ENCODE measurements at places on chromosomes 16 and 17.
A peak's percentile ranks its signal among the peaks of the same experiment; 100 is the strongest.

- no peak for DNase-seq
Measured at GRCh38 chr16:14106961-14107360, 35.8 kb downstream of the MRTFB start.

DNA sequence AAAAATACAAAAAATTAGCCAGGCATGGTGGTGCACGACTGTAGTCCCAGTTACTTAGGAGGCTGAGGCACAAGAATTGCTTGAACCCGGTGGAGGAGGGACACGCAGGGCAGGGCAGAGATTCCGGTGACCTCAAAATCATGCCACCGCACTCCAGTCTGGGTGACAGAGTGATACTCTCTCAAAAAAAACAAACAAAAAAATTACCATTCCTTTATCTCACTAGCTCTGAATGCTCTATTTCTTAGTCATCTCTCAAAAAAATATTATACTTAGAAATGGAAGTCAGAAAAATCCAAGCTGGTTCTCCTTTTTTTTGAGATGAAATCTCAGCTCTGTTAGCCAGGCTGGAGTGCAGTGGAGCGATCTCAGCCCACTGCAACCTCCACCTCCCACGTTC lies 40.8 kb downstream of the SPOP start:
- no peak for DNase-seq

- no peak for DNase-seq
Measured at GRCh38 chr17:69719474-69720048, 305.1 kb downstream of the MAP2K6 start.

GRCh38 chr17:39485555-39485954 lies 24.3 kb downstream of the CDK12 start:
- peak; percentile 20 for DNase-seq

DNA sequence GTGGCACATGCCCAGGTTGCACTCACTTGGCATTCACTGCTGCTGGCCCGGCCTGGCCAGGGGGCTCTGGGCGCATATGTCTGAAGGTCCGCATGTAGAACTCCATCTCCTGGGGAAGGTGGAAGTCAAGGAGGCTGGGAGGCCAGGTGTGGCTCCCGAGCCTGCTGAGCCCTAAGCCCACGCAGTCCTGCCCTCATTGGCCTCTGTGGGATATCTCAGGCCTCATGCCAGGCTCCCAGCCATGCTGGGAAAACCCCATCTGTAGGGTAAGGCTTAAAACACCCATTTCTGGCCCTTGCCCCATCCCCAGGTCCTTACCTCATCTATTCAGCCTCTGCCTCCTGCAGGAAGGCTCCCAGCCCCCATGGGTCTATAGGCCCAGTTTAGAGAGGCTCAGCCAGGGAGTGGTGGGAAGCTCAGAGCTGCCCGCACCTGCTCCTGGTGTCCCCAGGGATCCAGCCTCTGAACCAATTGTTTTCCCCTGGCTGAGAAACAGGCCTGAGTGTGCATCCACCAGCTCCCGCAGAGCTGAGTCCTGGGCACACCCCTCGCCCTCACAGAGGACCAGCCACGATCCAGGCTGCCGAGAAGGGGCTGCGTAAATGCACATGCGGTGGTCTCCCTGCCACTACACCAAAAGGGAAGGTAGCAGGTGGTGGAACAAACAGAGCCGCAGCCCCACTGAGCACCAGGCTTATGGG lies 2.3 kb upstream of the TPPP3 start:
- DNase-seq, result no peak

DNA sequence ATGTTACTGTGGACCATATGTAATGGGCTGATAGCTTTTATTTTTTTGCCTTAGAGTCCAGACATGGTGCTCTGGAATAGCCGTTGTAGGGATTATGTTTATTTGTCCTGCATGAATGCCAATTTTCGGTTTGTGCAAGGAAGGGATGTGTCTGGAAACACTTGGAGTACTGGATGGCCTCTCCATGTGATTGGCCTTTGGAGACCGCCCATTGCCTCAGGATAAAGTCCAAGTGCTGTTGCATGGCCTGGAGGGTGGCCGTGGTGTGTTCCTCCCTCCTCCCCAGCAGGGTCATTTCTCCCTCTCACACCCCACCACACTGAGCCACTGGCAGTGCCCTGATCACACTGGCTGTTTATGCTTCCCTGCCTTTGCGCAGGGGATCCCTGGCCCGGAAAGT lies 93.9 kb downstream of the MSI2 start:
- no peak for DNase-seq

DNA sequence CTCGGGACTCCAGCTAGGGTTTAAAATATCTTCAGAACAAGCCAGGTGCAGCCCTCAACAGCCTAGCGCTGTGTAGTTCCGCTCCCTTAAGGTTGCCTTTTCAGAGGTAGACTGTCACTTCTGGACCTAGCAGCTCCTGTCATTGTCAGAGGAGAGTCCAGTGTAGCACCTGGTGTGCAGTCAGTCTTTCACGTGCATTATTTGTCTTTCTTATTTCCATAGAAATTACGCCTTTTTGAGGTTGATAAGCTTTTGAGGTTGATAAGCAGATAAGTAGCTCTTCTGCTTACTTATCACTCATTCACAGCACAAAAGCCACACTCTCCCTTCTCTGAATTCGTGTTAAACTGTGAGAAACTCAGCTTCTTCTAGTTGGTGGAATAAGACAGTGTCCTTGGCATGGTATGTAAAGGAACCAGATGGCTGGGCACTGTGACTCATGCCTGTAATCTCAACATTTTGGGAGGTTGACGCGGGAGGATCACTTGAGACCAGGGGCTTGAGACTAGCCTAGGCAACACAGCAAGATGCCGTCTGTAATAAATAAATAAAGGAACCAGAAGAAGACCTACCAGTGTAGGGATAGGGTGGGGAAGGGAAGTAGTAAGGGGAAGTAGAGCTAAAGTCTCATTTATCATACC lies 10.2 kb downstream of the EEF2K start:
- peak; percentile 75 for DNase-seq

GRCh38 chr16:61581417-61582046 lies 454.7 kb downstream of the CDH8 start:
- no peak for DNase-seq

DNA sequence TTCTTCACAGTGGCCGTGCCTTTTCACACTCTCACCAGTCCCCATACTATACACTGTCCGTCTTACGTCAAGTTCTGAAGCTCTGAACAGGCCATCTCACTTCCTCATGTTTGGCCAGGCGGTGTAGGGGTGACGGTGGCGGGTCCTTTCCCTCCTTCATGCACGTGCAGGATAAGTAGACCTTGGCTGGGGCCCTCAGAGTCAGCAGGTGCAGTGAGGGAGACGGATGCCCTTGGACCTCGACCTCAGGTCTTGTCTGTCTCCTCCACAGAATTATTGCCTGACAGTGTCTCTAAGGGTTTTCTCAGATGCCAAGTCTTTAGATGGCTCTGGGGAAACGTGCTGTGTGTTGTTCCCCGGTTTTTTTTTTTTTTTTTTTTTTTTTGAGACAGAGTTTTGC lies 37.6 kb downstream of the RAB11FIP3 start:
- no peak for DNase-seq

- DNase-seq, result no peak
Measured at GRCh38 chr16:57504001-57504400, 17.7 kb upstream of the DOK4 start.

DNA sequence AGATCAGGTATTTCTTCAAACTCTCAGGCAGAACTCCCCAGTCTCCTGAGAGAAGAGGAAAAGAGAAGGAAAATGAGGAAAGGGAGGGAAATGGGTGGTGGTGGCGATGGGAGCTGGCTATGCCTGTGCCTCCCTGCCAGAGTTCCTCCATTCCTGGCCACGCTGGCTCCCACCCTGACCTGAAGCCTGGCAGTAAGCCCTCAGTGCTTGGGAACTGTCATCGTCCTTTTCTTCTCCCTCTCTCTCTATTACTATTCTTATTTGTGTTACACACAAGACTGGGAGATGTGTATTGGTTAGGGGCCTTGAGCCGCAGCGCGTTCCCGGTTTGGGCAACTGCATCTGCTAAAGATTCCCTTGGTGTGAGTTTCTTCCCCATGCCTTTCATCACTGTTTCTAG lies 44.6 kb downstream of the GOSR1 start:
- DNase-seq, result no peak

- DNase-seq, result no peak
Measured at GRCh38 chr16:86772671-86773353, 194.5 kb downstream of the FOXL1 start.

- DNase-seq, result no peak
Measured at GRCh38 chr17:58703137-58703915, 10.9 kb downstream of the RAD51C start.

- DNase-seq, result no peak
Measured at GRCh38 chr17:5672141-5672540, 87.8 kb upstream of the NLRP1 start.

- no peak for DNase-seq
Measured at GRCh38 chr16:88846088-88846487, 10.7 kb downstream of the GALNS start.

GRCh38 chr17:58312829-58313228 lies 15.8 kb downstream of the TSPOAP1 start:
- DNase-seq, result no peak

DNA sequence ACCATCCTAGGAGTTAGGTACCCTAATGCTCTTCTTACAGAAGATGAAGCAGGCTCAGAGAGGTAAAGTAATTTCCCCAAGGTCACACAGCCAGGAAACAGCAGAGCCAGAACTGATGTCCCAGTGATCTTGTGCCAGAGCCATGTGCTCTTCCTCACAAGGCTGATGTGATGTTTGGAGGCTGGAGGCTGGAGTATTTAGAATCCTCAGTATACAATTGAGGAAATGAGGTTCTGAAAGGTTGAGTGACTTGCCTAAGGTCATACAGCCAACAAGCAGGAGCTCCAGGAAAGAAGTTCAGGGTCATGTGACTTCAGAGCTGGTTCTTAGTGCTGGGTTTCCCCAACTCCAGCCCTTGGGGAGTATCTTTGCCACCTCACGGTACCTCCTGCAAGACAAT lies 18.5 kb downstream of the ITPRIPL2 start:
- no peak for DNase-seq

DNA sequence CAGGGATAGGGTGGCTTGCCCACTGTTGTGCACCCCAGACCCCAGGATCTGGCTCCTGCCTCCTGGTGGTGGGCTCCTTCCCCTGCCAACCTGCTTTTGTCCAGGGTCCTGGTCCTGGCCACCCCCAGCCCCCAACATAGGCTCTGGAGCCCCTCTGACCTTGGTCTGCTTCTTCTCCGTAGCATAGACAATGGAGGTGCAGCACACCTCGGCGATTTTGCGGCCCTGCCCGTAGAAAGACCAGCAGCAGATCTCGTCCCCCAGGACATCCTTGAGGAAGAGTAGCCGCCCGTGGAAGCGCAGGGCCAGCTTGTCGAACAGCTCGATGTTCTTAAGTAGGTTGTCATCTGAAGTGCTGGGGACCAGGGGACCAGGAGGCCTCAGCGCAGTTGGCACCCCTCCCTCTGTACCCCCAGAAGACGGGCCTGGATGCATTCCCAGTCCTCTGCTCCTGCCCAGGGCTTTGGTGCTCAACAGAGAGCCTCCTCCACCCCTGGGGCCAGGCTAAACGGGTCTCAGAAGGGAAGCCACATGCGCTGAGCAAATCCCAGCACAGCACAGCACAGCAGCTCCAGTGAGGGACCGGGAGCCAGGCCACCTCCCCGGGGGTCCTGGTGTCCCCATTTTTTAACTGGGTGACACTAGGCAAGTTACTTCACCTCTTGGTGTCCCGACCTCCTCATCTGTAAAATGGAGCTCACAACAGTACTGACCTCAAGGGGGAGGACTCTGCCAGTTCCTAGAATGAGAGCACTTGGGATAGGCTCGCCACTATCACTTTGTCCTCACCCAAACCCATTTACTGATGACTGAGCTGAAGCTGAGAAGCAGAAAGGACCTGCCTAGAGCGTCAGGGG lies 10.8 kb downstream of the ASPHD1 start:
- no peak for DNase-seq

GRCh38 chr16:56931271-56931891 lies 561 bp upstream of the HERPUD1 start:
- DNase-seq, result no peak

DNA sequence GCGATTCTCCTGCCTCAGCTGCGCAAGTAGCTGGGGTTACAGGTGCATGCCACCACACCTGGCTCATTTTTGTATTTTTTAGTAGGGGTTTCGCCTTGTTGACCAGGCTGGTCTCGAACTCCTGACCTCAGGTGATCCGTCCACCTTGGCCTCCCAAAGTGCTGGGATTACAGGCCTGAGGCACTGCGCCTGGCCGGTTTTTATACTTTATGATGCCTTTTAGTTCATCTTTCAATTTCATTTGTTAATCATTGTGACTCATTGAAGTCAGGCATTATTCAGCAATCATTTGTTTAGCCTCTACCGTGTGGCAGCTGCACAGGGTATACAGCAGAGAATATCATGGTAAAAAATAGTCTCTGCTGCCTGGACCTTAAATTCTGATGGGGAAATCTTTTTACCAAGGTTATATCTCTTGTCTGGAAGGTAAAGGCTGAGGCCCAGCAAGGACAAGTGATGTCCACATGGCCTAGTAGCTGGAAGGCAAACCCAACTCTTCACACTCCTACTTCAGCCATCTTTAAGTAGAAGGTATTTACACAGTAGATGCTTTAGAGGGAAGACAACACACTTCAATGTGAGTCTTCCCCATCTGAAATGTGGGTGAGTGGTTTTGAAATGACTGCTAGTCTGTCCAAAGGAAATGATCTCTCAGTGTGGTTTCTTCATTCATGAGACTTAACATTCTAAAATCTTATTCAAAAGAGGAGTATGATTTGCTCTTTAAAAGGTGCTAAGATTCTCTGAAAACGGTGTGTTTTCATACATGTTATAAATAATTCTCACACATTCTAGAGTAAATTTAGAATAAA lies 2.4 kb downstream of the PRPSAP2 start:
- no peak for DNase-seq

- no peak for DNase-seq
Measured at GRCh38 chr16:3731126-3731935, 14.0 kb upstream of the TRAP1 start.

DNA sequence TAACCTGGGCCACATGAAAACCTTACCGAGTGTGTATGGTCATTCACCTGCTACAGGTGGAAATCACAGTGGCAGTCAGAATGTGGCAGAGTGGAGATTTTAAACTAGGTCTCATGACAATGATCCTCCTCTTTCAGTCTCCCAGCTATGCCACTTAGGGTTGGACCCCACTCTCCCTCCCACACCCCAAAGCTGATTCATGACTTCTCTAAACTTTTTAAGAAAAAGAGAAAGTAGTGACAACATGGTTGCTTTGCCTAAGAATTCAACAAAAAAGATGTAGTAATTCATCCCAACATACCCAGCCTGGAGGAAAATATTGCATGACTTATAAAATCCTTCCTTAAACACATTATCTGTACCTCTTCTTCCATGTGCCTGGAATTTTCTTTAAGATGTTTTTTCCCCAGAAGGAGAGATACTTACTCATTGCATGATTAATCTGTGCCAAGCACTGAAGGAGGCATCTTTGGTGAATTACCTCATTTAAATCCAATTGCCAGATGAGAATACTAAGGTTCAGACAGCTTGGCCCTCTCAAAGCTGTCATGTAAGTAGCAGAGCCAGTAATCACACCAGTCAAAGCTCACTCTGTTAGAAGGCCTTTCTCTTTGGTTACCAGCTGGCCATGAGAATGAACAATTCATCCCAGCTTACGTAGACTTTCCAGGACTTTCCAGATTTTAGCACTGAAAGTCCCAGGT lies 119.9 kb downstream of the COPRS start:
- DNase-seq, result no peak

All from NB4 (cell line).